ENCODE measurements at places on chromosomes 2 and 18.

GRCh38 chr2:205755923-205756322 lies 73.6 kb downstream of the NRP2 start:
- peak; percentile 77 for DNase-seq

DNA sequence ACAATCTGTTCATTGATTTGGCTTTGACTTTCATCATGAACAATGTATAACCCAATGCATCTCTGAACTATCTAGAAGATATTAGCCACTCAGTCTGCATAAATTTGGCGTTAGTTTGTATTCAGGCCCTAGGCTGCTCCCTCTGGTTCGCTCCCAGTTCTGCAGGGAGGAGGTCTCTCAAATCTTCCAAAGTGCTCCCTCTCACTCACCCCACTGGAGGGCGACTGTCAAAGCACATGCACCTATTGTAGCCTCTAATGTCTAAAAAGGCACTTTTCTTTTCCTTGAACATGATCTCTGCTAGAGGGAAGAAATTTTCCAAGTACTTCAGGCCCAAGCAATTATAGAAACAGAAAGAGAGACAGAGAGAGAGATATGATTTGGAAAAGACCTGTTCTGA lies 291.5 kb downstream of the TDRD15 start:
- DNase-seq: no peak

- no peak for DNase-seq
Measured at GRCh38 chr2:98869870-98870269, 66.2 kb downstream of the CRACDL start.

DNA sequence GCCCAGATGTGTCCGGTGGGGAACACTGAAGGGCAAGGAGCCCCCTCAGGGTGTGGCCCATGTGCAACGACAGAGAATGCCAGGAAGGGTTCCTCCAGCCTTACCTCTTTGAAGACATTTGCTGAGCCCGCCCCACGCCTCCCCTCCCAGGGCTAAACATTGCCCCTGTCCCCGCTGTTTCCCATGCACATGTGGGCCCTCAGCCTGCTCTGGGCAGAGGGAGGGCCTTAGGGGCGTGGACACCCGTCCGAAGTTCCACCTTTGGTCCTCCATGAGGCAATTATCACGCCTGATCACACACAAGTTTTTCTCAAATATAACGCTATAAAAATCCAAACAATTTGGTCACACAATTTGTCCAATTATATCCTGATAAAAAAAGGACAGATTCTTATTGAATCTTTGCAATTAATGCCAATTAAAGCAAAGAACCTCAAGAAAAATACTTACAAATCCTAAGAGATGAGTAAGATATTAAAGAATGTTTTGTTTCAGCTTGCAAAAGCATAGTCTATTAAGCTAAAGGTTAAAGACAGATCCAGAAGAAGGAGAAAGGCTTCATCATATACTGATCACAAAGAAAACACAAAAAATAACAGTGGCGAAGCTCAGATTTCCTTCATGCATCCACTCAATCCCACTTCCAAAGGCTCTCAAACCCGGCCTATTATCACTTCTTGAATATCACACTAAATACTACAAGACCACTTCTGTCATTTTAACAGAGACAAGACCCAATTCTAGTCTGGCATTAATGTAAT lies 55.2 kb upstream of the LDLRAD4 start:
- DNase-seq: peak; percentile 13

DNA sequence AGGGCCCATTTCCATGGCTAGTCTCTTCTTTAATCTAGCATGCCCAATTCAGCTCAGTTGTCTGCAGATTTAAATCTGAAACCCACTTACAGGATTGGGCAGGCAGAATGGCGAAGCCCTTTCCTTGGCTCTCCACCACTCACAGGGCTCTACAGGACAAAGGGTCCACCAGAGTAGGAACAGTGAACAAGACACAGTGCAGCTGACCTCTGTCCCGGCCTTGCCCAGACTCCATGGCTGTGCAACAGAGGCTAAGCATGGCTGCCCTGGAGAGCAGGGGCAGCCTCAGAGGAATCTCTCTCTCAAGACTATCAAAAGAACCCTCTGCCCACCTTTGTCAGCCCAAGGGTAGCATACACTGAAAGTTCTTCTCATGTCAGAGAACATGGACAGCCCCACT lies 9.7 kb upstream of the ATP6V1B1 start:
- no peak for DNase-seq

- DNase-seq: no peak
Measured at GRCh38 chr2:120864981-120865380, 129.3 kb downstream of the GLI2 start.

GRCh38 chr2:46125798-46126197 lies 171.4 kb upstream of the EPAS1 start:
- no peak for DNase-seq

- no peak for DNase-seq
Measured at GRCh38 chr18:62258616-62259015, 66.5 kb upstream of the TNFRSF11A start.

DNA sequence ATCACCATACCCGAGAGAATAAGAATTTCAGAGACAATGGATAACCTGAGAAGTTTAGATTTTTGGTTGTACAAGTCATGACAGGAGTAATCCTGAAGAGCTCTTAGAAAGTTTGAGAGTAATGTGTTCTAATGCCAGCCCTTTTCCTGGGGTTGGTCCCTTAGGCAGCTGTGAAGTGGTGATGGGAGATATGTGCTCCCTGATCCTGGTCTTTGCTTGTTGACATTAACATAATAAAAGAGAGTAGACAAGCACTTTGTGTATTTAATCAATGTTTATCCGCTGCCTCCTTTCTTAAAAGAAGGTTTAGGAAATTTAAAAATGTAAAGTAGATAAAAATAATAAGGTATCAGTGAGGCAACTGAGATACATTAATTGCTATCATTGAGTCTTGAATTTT lies 13.8 kb upstream of the DSC3 start:
- no peak for DNase-seq

DNA sequence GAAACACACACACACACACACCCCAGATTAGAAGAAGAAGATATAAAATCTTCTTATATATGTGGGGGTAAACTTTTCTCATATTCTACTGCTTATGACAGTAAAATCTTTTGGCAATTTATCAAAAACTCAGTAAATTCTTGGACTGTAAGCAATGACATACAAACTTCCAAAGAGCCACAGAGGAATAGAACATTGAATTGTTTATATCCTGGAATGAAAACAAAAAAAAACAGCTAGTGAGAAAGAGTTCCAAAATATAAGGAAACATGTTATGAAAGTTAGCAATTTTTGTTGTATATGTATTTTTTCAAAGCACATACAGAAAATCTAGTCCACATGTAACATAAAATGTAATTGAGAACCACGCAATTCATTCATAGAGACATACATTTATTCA lies 764.9 kb downstream of the DSC3 start:
- DNase-seq: no peak

DNA sequence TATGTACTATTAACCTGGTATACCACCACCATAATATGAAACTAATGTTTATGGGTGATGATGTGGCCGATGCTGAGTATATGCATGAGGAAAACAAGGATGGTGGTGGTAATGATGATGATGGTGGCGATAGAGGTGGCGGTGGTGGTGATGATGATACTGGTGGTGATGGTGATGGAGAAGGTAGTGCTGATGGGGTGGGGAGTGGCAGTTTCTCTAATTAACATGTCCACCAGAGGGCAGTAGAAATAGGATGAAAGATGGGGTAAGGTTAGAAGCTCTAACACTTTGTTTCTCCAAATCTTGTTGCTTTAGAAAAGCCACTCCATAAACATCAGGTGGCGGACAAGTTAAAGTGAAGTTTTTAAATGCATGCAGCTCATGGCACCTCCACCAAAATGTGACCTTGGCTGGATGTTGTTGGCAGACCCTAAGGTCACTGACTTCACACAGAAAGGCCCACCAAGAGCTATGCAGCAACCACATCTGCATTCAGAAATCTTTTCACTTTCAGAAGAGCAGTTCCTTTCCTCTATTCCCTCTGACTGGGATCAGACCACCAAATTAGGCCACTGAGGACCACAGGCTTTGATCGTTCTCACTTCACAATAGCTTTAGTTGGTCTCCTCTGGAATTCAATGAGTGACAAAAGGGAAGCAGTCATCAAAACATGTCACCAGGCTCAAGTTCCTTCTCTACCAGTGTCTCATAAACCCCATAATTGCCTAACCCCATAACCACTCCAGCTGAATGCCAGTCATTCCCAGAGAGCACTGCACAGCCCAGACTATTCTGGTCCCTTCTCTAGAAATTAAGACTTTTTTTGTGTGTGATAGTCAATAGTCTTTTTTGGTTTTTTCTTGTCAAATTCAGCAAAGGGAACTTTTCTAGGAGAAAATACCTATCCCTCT lies 7.5 kb upstream of the BCL11A start:
- DNase-seq: peak; percentile 65

- DNase-seq: no peak
Measured at GRCh38 chr18:62033756-62034155, 140.9 kb upstream of the RNF152 start.

DNA sequence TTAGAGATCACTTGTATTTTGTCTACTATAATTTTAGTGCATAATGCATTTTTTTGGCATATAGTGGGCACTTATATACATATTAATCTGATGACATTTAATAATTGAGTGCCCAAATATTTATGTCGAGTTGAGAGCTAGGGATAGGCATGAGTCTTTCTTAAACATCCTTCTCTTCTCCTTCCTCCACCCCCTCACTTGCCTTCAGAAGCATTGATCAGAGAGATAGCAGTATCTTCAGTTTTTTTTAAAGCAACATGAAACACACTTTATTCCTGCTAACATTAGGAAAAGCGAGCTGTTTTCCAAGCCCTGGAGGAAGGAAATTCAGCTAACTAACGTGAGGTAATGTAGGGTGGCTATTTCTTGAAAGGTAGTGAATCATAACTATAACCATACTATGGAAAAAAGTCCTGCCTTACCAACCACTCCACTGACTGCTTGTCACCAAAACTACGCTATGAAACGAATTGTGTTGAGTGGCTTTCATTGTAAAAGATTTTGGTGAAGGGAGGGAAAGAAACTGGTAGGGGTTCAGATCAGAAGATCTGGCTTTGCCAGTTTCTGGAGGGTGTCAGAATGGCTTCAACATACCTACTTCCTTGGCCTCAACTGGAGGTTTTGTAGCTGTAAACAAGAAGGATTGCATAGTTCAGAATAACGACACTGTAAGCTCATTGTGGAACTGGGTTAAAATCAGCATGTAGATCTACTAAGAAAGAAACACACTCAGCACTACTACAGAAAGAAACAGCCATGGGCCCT lies 2.3 kb upstream of the ITGA4 start:
- no peak for DNase-seq

DNA sequence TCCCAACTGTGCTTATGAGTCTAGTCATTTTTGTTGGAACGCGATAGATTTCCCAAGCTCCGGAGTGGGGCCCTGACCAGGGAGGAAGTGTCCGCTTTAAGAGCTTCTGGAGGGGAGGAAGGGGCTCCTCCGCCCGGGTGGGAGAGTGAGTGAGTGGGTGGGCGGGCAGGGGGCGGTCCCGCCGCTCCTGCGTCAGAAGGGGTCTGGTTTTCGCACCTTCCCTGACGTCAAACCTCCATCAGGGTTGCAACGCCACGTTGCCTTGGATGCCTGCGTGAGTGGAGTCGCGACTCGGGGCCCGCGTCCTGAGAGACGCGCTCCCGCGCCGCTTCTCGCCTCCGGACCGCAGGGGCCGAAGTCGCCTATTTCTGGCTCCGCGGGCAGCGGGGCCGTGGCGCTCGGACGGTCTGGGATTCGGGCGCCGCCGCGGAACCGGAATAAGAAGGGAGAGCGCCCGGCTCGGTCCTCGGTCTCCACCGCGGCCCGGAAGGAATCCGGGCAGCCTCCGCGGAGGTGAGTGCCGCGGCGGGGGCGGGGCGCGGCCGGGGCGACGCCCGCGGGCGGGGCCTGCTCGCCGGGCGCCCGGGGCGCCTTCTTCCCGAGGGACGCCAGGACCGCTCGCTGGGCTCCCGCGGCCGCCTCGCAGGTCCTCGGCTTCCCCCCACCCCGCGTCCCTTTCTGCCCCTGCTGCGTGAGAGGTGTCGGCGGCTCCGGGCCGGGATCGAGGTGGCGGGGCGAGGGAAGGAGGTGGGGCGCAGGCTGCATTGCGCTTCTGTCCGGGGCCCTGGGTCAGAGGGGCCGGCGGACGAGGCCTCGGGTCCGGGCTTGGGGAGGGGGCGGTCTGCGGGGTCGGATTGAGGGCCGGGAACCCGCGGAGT lies at the start of gene ZDBF2:
Gene ZDBF2, plus strand, starts transcription at position 230 of the 878 bp plus-strand sequence. CDS start 7,187 bp downstream, outside the sequence.
- peak; percentile 78 for DNase-seq

DNA sequence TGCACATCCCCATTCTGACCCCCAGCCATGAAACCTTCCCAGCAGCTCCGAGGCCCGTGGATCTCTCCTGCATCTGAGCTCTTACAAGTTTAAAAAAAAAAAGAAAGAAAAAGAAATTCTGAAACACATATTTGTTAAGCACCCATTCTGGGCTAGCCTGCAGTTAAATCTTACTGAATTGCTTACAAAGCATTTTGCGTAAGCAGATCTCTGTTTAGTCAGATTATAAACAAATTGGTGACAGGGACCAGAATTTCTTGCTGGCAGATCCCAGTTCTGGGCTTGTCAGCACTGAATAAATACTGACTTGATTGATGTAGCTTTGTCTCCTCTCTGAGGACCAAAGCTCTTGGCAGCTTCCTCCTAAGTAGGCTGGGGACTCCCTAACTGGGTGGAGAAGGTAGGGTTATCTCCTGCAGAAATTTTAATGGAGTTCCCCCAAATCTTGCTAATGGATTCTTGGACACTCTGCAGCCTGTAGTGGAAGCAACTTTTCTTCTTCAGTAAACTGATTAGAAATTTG lies 160.9 kb downstream of the MIB1 start:
- no peak for DNase-seq

- no peak for DNase-seq
Measured at GRCh38 chr18:78407466-78407844, 572.2 kb upstream of the SALL3 start.

DNA sequence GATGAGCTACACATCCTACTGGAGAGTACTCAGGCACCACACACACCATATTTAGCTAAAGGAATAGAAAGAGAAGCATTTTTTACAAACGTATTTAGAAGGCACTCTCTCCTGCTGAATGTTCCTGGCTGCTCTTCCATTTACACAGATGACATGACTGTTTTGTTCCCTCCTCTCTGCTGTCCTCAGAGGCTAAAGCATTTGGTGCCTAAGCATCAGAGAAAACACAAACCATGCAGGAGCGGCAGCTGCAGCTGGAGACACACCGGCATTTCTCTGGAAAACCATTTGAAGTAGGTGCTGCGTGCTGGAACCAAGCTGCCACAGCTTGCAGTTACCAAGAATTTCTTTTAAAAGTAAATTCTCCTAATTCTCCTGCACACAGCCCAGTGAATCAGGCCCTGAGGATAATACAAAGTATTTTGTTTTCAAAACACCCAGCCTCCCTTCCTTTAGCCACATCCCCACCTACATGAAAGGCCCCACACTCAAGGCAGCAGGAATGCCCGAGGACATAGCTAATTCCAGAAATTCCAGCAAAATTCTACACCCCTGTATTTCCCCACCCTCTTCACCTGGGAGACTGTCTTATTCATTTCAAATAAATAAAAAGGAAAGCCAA lies 488.9 kb upstream of the SOX11 start:
- DNase-seq: no peak

- no peak for DNase-seq
Measured at GRCh38 chr2:176292608-176293007, 23.4 kb downstream of the MTX2 start.

GRCh38 chr2:31402388-31402787 lies 12.2 kb downstream of the XDH start:
- DNase-seq: peak; percentile 22

Measured in adipocyte (in vitro differentiated cells).